ENCODE measurements at places on chromosomes 5 and 9.

DNA sequence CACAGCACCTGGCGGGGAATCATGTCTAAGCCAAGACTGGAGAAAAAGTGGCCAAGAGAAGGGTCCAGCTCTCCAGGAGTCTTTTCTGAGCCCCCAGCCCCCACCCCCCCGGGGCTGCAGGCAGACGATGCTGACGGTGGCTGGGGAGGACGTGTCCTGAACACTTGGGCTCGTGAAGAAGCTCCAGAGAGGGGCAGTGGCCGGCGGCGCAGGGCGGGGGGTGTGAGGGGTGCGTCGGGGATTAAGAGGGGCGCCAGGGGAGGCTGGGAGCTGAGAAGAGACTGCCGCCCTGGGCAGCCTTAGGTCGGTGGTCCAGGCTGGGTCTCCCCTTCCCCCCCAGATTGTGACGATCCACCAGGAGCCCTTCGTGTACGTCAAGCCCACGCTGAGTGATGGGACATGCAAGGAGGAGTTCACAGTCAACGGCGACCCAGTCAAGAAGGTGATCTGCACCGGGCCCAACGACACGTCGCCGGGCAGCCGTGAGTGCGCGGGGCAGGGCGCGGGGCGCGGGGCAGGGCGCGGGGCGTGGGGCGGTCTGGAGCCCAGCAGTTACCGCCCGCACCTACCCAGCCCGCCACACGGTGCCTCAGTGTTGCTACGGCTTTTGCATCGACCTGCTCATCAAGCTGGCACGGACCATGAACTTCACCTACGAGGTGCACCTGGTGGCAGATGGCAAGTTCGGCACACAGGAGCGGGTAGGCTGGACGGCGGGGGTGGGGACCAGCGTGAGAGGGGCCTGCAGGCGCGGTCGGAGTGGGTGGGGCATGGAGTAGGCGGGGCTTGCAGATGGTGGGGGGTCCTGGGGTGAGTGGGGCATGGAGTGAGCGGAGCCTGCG lies 8.9 kb downstream of the LRRC26 start:
- DNase-seq = no peak

DNA sequence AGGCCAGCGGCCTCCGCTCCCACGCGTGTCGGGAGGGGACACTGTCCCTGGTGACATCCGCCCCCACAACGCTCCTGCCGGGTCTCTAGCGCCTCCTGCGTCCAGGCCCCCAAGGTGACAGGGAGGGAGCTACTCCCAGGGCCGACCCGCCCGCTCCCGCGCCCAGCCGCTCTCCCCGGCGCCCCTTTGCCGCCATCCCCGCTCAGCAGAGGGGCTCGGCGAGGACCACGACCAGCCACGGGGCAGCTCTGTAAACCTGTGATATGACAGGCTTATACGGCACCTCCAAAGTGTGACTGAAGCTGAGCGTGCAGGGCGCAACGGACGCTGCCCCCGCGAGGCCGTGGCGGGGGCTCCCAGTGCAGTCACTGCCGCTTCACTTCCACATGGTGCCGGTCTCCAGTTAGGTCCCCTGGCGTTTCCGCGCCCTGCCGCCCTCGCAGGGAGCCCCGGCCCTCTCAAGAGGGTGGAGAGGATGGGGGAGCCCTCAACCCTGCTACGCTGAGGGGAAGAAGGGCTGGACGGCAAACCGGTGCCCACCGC lies 978 bp upstream of the ADCY2 start:
- DNase-seq = no peak

GRCh38 chr9:16784002-16784401 lies 86.5 kb downstream of the BNC2 start:
- no peak for DNase-seq

GRCh38 chr5:40909264-40909663 lies at the start of gene C7:
C7 (plus strand) TSS chr5:40909497; CDS start chr5:40909611, 114 bp downstream.
- DNase-seq = no peak

DNA sequence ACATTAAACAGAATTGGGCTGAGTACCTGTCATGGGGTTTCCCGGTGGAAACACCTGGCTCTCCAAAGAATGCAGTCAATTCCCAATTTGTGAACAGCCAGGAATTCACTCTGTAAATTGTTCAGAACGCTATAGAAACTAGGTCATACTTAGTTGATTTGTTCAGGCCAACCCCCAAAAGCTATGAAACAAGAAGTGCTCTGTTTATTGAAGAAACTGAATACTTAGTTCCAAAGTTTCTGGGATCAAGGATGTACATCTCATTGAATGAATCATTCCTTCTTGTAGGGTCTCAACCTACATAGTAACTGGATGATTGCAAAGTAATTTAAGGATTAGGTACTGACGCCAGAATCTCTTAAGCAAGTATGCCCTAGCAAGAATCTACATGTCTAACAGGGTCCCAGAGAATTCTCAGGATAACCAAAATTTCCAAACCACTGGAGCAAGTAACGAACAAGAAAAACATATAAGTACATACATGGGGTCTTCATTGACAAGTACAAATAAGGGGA lies 659 bp upstream of the TUSC1 start:
- DNase-seq = no peak

All from activated CD4-positive, alpha-beta T cell treated with anti-CD3 and anti-CD28 coated beads, Interleukin-2, amount 10 ng/mL, durations not matched to agents 7 days and 5 days (primary cell).